Activated CD4-positive, alpha-beta T cell treated with anti-CD3 and anti-CD28 coated beads, Interleukin-2, amount 50 U/mL, for 24 hours (primary cell): ENCODE measurements at places on chromosomes 11 and 22.

DNA sequence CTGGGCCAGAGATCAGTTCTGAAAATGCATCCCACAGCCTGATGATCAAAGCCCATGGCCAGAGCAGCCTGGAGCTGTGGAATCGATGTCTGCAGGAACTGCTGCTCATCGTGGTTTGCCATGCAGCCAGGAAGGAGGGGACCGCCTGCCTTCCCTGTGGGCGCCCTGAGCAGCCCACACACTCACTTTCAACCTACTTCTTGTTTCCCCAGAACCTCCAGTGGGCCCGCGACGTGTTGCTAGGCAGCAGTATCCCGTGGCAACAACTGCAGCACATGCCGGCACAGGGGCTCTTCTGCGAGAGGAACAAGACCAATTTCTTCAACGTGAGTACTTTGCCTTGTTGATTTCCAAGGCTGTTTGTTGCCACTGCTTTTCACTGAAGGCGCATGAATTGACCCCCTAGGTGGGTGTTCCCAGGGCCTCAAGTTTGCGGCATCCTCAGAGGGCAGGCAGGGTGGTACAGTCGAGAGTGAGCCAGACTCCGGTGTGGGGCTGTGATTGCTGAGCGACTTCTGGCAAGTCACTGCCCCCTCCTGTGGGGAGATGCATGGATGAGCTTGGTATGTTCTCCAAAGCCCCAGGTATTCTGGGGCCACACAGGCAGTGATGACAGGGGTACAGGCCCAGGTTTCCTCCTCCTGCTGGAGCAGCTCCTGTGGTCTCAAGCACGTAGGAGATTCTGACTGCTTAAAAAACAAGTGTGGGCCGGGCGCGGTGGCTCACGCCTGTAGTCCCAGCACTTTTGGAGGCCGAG is 47.0 kb upstream of the SUSD2 start:
- DNase-seq, result peak; percentile 55

DNA sequence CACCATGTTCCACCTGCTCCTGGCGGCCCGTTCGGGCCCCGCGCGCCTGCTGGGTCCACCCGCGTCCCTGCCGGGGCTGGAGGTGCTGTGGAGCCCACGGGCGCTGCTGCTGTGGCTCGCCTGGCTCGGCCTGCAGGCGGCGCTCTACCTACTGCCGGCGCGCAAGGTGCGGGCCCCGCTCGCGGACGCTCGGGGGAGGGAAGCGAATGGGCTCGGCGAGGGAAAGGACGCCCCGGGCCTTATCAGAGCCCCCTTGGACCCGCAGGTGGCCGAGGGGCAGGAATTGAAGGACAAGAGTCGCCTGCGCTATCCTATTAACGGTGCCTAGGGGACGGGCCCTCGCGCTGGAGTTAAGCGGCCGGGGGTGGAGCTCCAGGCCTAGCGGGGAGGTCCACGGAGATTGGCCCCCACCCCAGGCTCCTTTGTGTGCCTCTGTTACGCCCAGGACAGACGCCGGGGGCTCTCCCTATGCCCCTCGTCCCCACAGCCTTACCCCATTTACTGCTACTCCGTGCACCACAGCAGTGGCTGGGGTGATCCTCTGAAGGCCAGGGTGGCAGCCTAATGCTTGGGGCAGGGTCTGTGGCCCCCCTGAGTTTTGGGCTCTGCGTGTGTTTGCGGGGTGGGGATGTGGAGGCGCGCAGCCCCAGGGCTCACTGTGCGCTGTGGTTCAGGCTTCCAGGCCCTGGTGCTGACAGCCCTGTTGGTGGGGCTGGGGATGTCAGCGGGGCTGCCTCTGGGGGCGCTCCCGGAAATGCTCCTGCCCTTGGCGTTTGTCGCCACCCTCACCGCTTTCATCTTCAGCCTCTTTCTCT is 1.1 kb downstream of the TM7SF2 start:
- peak; percentile 57 for DNase-seq

- DNase-seq, result no peak
Observed at GRCh38 chr11:64742087-64742888, 1.7 kb downstream of the RASGRP2 start.

DNA sequence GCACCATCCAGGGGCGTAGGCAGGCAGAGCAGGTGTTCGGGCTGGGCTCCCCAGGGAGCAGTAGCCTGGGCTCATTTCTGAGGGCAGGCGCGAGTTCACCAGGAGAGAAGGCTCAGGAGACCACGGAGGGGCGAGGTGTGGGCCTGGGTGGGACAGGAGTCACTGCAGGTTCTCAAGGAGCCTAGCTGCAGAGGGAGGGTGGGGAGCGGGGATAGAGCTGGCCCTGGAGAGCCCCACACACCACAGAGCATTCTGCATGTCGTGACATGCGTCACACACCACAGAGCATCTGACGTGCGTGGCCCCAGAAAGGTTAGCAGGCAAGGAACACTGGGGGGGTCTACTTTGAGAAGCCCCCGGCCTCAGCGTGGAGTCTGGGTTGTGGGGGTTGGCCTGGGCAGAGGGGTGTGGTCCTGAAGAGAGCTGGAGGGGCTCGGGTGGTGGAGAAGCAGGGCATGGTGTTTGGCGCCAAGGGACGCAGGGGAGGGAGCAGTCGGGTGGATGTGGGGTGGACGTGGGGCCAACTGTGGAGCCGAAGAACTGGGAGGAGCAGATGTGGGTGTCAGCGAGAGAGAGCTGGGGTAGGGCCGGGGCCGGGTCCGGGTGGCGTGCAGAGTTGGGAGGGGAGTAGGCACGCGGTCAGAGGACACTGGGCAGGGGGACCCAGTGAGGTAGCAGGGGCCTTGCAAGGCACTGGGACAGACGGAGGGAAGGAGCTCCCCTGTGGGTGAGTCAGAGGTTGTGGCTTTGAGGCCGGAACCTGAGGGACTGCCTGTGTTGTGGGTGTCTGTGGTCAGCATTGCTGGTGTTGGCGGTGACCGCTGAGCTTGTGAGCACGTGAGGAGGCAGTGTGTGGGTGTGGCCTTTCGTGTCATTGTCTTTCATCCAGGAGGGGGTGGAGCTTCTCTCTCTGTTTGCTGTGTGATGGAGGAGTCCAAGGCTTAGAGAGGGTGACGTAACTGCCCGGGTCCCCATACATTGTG is 25.5 kb downstream of the CTTN start:
- DNase-seq, result no peak

GRCh38 chr11:88447281-88447680 is 109.7 kb upstream of the CTSC start:
- no peak for DNase-seq

GRCh38 chr11:119885861-119886567 is 157.0 kb upstream of the NECTIN1 start:
- DNase-seq, result no peak

DNA sequence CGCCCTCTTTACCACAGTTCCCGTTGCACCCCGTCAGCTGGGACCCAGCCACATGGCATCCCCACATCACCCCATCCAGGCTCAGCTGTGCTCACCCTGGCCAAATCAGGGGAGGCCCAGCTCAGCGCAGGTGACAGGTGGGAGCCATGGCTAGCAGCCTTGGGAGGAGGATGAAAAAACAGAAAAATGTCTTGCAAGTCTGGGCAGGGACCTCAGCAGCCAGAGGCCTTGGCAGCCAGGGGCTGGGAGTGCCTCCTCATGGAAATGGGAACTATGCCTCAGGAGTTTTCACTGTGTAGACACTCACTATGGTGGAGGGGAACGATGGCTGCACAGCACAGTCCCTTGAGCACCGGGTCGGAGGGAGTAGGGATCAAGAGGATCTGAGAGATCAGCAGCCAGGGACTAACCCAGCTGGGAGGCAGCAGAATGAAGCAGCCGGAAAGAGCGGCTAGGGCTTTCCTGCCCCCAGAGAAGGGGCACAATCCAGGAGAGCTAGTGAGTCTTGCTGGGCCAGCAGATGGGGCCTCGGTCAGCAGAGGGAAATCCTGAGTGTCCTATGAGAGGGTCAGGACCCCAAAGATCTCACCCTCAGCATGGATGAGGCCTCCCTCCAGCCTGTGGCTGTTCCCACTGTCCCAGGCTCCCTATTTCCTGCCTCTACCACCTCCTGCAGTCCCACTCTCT is 6.2 kb upstream of the FTH1 start:
- DNase-seq, result no peak

DNA sequence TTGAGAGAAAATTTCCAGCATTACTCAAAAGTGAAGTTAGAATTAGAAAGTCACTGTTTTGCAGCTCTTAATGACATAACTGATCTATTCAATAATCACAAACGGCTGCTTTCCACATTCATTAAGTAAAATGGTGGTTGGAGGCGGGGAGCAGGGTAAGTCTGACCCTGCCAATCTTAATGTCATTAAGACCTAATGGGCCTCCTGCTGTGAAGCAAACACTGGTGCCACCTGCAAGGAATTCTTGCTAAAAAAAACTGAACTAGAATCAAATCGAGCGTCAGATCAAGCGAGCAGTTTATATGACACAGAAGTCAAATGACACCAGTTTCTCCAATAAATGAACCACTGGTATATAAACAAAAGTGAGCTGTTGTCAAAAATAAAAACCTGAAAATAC is 351.5 kb downstream of the BRD1 start:
- DNase-seq, result no peak

DNA sequence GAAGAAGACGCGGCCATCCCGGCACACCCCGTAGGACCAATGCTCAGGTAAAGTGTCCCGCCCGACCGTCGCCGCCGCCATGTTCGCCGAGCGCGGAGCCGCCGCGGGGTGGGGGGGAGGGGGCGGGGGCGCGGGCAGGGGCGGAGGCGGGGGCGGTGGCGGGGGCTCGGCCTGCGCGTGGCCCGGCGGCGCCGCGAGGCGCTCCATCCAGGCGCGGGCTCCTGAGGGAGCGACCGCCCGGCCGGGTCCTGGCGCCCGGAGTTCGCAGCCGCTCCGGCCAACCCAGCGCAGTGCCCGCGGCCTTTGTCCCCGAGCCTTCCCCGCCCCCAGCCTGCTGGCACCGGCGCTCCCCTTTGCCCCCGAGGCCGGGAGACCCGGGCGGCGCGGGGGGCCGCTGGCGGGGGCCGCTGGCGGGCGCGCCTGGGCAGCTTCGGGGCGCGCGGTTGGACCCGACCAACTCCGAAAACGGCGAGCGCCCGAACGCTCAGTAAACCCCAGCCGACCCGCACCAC is at the start of gene PLEKHA7:
Gene PLEKHA7, minus strand, starts transcription at position 94 of the 512 bp plus-strand sequence. Its CDS starts 13 bp downstream, at position 81.
- no peak for DNase-seq

DNA sequence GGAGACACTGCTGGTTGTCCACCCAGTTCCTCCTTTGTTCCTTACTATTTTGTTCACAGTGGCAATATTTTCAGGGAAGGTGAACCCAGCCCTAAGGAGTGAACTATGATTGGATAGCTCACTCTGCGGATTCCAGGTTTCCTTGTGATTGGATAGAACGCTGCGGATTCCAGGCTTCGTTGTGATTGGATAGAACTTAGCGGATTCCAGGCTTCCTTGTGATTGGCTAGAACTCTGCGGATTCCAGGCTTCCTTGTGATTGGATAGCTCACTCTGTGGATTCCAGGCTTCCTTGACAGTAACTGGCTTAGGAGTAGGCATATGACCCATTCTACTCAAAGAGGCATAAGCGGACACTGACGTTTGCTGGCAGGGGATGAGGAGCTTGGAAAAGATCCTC is 28.6 kb upstream of the ADA2 start:
- no peak for DNase-seq

- no peak for DNase-seq
Observed at GRCh38 chr11:130063451-130063850, 6.2 kb upstream of the APLP2 start.

- DNase-seq, result no peak
Observed at GRCh38 chr11:67347964-67348749, 5.2 kb downstream of the POLD4 start.
